ENCODE measurements at places on chromosomes 12 and 14.

DNA sequence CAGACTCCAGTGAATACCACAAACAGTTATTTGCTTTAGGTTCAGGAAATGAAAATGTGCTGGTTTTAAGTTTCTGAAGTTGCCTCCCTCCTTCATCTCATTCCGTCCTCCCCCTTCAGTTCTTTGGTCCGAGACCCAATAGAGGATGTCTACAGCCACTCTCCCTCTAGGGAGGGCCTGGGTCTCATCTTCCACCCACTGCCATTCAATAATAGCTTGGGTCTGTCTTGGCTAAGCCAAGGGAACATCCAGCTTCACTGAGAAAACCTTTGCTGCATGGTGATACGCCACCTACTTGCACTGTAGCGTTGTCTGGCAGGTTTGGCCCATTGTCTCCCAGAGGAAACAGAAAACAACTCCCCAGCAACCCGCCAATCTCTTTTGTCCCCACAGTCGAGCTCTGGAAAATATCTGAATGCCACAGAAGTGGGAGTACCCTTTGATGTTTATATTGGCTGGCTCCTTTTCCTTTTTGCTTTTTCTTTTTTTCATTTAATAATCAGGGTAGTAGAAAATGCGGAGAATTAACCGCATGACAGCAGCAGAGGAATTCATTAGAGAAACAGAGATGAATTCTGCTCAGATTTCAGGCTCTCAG is 380.1 kb downstream of the RAD51B start:
- DNase-seq: no peak

- no peak for DNase-seq
Measured at GRCh38 chr12:105740970-105741725, 397.6 kb downstream of the NUAK1 start.

DNA sequence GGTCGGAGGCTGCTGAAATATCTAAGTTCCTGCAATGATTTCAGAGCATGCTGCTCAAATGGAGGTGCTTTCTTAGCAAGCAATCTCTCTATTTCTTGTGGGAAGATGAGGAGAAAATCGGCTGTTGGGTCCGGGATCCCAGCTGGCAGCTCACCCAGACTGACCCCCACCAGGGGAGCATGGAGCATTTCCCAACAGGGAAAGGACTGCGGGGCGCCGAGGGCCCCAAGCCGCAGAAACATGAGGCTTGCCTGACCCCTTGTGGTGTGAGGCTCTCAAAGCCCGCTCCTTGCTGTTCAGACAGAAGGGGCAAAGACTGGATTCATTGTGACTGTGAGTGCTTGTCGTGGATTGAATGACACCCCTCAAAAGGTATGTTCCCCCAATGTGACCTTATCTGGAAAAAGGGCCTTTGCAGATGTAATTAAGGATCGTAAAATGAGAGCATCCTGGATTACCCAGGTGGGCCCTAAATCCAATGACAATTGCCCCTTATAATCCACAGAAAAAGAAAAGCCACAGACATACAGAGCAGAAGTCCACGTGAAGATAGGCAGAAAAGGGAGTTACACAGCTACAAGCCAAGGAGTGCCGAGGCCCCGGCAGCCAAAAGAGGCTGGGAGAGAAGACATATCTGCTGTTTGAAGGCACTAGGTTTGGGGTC is 116.3 kb upstream of the VASH1 start:
- DNase-seq: no peak

GRCh38 chr14:58560208-58560607 is 77.6 kb upstream of the DACT1 start:
- DNase-seq: no peak

- DNase-seq: peak; percentile 80
Measured at GRCh38 chr14:65412856-65413738, 567 bp downstream of the FUT8 start.

- DNase-seq: no peak
Measured at GRCh38 chr12:56387152-56387736, 24.6 kb upstream of the APOF start.

DNA sequence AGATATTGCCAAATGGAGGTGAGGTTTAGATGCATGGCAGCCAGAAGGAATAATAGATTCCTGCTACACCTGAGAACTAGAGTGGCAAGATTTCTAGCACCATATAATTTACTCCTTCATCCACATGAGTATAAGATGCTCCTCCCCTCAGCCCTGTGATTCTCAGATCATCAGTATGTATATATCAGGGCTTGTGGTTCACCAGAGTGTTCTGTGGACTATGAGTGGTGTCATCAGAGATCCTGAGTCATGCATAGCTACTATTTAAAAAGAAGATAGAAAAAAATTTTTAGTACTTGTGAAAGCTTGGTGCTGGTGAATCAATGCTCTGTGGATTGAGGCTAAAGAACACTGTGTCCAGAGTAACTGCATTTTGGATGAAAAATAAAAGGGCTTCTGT is 285.9 kb downstream of the BMP4 start:
- DNase-seq: no peak

DNA sequence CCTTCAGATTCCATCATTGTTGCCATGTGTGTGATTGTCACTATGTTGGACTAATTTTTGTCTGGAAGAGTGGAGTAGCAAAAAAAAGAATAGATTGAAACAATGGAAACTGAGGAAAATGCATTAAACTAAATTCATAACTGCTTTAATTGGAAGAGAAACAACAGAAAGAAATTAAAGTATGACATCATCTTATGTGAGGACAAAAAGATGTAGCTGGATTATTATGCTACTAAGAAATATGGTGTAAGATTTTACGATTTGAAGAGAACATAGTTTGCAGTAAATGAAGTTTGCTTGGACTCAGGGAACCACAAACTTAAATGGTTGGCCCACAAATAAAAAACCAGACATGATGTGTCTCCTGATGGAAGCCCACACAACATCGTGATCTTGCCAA is 76.8 kb downstream of the PRKCH start:
- DNase-seq: no peak

- DNase-seq: no peak
Measured at GRCh38 chr12:88909510-88909909, 329.2 kb upstream of the KITLG start.

GRCh38 chr12:14247166-14247565 is 118.3 kb upstream of the ATF7IP start:
- DNase-seq: no peak

DNA sequence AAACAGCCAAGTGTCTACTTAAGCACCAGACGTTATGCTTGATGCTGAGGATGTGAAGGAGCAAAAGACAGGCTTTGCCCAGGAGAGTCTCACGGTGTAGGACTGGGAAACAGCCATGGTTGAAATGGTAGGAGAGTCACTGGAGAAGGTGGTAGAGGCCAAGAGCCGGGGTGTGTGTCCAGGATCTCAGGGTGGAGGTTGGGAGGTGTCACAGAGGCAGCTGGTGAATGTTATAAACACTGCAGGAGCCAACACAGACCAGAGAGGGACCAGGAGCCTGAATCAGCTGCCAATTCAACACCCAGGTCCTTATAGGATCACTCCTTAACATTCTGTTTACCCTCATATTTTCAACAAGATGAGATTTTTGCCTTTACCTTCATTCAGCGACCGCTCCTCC is 7.5 kb downstream of the NID2 start:
- no peak for DNase-seq

GRCh38 chr12:86931714-86932113 is 675.5 kb upstream of the MGAT4C start:
- no peak for DNase-seq
